ENCODE measurements at places on chromosomes 1 and 21.
A peak's percentile ranks its signal among the peaks of the same experiment; 100 is the strongest.

- no peak for DNase-seq
Observed at GRCh38 chr1:192977089-192977706, 82.0 kb downstream of the UCHL5 start.

GRCh38 chr1:229229721-229230139 is 41.2 kb upstream of the RAB4A start:
- peak; percentile 44 for DNase-seq

DNA sequence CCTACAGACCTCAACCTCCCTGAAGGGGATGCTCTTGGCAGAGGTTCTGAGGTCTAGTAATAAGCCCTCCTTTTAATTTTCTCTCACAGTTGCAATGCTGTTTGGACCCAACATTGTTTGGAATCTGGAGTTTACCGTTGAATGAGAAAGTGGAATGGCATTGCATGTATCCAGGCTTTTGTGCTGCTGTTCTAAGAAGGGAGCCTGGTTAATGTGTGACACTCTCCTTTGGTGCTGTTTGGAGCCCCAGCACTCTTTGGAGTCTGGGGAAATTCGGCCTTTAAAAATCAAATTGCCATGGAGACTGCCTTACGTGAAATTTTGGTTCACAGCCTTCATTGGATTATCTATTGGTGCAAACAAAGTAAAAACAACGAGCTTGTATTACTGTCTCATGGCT is 23.7 kb upstream of the TMEM61 start:
- no peak for DNase-seq

DNA sequence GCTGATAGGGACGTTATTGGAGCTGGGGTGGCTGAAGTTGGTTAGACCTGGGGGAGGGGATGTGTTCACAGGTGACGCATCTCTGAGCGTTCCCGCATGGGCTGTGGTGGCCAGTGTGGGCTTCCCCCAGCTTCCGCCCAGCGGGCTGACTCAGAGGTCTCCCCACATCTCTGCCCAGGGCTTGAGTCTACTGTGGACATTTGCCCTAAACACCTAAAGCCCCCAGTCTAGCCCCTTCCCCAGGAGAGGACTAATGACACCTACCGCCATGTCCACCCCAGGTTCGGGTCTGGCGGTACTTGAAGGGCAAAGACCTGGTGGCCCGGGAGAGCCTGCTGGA is 2.0 kb downstream of the AGRN start:
- DNase-seq, result no peak

DNA sequence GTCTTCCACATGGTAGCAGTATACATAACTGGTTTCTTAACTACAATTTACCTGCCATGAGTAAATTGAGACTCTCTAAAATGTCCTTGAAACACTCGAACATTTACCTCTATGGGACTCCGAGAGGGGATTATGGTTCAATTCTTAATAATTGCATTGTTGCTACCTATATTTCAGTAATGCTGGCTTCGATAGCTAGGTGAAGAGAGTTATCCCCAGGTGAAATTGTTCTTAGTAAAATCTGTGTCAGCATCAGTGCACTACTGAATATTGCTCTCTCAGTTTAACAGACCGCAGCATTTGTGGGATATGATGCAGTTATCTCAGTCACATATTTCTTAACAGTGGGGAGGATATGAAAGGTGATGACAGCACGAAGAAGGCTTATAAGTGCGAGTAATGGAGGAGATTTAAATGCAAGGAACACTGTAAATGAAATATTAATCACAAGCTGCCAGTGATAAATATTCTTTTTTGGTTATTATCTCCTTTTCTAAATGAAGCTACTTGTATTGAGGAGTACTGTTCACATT is 801.9 kb downstream of the BRINP3 start:
- DNase-seq, result no peak

GRCh38 chr21:43624339-43624738 is 34.9 kb downstream of the HSF2BP start:
- DNase-seq, result no peak

DNA sequence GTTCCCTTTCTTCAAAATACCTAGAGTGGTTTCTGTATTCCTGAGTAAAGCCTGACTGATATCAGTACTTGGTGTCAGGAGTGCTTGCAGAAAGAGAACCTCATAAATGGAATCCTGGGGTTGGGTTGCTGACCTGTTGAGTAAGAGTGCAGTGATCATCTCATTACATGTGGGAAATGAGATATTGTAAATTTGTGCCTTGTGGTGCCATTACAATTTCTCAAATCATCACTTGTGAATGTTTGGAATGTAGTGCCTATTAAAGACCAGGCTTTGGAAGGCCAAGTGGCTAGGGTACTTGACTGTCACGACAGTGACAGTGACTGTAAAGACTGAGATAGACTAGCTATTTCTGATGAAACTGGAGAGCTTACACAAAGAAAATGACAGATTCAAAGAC is 176.7 kb upstream of the CTTNBP2NL start:
- no peak for DNase-seq

GRCh38 chr1:190179817-190180216 is 297.8 kb downstream of the BRINP3 start:
- DNase-seq, result no peak

DNA sequence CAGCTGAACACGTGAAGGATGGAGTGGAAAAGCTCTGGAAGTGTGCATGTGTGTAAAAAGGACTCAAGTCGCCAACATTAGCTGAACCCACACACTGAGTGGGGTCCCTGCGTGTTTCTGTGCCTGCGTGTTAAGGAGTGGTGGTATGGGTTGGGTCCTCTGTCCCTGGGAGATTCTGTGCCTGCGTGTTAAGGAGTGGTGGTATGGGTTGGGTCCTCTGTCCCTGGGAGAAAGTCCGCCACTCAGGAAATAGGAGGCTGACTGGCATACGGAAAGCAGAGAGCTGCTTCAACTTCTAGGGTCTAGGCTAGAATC is 7.0 kb upstream of the SOX13 start:
- no peak for DNase-seq

DNA sequence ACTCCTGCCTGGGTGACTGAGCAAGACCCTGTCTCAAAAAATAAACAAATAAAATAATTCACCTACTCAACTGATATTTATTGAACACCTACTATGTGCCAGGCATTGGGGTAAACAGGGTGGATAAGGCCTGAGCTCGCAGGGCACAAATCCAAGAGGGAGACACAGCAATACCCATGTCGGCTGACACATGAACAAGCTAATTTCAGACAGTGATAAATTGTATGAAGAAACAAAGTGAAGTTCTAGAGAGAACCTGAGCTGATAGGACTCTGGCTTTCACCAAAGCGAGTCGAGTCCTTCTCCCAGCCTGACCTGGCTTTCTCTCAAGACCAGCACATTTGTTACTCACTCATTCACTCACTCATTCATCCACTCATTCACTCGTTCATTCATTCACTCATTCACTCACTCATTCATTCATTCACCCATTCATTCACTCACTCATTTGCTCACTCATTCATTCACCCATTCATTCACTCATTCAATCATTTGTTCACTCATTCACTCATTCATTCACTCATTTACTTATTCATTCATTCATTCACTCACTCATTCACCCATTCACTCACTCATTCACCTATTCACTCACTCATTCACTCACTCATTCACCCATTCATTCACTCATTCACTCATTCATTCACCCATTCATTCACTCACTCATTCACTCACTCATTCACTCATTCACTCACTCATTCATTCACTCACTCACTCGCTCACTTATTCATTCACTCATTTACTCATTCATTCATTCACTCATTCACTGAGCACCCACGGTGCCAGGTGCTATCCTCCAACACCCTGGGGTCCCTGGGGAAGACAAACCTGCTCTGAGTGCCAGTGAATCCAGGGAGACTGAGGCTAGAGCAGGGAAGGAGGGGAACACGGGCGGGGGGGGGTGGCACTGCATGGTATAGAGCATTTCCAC is 37.4 kb upstream of the CASZ1 start:
- no peak for DNase-seq

DNA sequence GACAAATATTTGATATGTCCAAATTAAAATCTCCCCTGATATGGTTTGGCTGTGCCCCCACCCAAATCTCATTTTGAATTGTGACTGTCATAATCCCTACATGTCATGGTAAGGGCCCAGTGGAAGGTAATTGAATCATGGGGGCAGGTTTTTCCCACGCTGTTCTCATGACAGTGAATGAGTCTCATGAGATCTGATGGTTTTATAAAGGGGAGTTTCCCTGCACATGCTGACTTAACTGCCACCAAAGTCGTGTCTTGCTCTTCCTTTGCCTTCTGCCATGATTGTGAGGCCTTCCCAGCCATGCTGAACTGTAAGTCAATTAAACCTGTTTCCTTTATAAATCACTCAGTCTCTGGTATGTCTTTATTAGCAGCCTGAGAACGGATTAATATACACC is 207.0 kb downstream of the BARHL2 start:
- DNase-seq, result no peak

GRCh38 chr1:223628233-223629125 is 37.0 kb downstream of the CAPN8 start:
- DNase-seq, result peak; percentile 54

DNA sequence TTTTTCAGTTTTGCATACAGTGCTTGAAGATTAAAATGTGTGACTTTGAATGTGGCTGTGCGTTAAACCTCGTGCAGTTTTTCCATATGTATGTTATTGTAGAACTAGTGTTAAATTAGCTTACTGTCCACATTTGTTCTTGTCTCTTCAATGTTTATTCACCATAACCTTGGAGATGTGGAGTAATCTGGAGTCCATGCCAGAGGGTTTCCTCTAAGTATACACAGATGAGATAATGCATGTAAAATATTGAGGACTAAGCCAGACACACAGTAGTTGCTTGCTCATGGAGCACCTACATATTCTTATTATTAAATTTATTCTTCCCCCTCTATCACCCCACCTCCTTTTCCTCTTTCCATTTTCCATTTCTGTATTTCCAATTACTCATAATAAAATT is 7.7 kb upstream of the GIPC2 start:
- no peak for DNase-seq

- no peak for DNase-seq
Observed at GRCh38 chr1:230218667-230219066, 151.6 kb downstream of the GALNT2 start.

DNA sequence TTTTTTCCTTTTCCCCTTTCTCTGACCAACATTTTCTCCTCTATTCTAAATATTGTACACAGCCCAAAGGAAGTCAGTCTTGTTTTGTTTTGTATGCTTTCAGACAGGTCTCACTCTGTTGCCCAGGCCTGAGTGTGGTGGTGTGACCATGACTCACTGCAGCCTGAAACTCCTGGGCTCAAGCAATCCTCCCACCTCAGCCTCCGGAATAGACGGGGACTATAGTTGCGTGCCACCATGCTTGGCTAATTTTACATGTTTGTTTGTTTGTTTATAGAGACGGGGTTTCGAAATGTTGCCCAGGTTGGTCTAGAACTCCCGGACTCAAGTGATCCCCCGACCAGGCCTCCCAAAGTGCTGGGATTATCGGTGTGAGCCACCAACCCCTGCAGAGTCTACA is 72.8 kb downstream of the NRIP1 start:
- DNase-seq, result peak; percentile 42

- DNase-seq, result no peak
Observed at GRCh38 chr1:43346636-43347035, 9.0 kb downstream of the MPL start.

DNA sequence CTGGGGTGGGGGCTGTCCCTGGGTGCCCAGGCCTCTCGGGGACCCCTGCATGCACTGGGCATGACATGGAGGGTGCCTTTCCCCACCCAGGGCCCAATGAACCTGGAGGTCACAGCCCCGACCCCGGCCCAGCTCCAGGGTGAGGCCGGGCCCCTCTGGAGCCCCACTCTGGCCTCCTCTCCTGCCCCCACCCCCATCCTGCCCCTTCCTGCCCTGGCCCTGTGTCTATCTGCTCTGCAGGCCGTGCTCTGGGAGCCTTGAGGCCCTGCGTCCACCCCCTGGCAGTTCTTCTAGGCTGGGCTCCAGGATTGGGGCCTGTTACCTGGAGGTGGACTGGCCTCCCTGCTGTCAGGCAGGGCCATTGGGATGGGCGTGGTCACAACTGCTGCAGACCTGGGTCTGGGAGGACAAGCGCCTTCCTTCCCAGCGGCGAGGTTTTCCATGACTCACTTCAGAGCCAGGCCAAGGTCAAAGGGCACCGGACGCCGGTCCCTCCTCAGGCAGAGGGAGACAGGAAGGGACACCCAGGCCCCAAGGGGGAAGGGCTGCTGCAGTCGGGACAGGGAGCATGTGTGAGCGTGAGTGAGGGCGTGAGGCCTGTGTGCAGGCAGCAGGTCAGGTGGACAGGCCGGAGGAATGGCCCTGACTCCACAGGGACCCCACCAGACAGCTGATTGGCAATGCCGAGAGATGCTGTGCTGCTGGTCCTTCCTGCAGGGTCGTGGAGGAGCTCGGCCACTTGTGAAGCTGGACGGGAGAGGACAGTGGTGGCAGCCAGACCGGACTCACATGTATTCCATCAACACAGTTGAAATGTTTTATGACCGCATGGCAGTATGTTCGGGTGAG is 31.1 kb upstream of the POFUT2 start:
- DNase-seq, result no peak

- no peak for DNase-seq
Observed at GRCh38 chr1:113283914-113284313, 106.4 kb upstream of the MAGI3 start.

- no peak for DNase-seq
Observed at GRCh38 chr1:184467295-184467694, 80.5 kb downstream of the C1orf21 start.

- DNase-seq, result peak; percentile 35
Observed at GRCh38 chr1:153032677-153033308, 1.8 kb downstream of the SPRR1B start.

- no peak for DNase-seq
Observed at GRCh38 chr1:208615371-208615770, 371.2 kb upstream of the PLXNA2 start.

DNA sequence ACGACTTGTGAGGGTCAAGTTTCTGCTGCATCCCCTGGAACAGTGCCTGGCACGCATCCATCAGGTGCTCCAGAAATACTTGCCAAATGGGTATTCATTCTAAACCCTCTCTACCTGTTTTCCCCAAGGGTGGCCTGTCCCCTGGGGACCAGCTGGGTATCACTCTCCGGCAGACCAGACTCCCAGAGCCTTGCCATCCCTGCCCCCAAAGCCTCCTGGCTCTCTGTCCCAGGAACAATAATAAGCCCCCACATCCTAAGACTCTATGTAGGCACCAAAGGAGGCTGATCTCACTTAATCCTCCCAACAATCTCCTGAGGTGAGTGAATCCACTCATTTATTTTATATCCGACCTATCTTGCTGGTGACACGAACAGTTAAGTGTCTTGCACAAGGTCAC is 96.7 kb downstream of the MRPL37 start:
- DNase-seq, result no peak

- DNase-seq, result no peak
Observed at GRCh38 chr1:110164725-110165350, 14.5 kb downstream of the SLC6A17 start.

DNA sequence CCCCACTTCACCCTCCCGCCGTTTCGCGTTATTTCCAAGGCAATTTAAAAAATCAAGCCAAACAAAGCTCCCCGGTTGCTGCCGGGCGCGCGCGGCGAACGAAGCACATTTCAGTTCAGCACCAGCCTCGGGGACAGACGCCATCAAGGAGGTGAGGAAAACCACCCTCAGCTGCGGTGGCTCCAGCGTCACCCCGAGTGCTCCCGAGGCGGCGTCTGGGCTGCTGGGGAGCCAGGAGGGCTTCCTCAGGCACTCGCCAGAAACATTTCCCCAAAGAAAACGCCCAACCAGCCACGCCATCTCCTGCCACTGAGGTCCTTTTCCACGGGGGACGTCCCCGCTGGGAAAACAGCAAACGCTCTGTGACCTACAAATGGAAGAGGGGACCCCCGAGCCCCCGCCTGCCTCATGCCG is 623 bp downstream of the GNG4 start:
- peak; percentile 33 for DNase-seq

GRCh38 chr1:31712630-31713029 is 8.8 kb upstream of the COL16A1 start:
- peak; percentile 24 for DNase-seq

- DNase-seq, result no peak
Observed at GRCh38 chr1:240091614-240092300, at the start of gene FMN2. FMN2 (plus strand) TSS chr1:240091883; CDS start chr1:240092110, 227 bp downstream.
